ENCODE measurements at places on chromosomes 1 and 21. TPM values are rescaled to one million over a fixed set of nuclear protein-coding genes. Genes with fewer than 3 reads are reported as not detected.
A peak's percentile ranks its signal among the peaks of the same experiment; 100 is the strongest.

GRCh38 chr1:113830039-113830438 is 17.8 kb upstream of the RSBN1 start:
- no peak overlapping the region for H3K4me3 ChIP-seq
- H3K36me3 ChIP-seq = no peaks in the 10 kb centered on the region
- no peak for DNase-seq
- no peaks in the 10 kb centered on the region for H3K27me3 ChIP-seq
- no peaks in the 10 kb centered on the region for H3K4me1 ChIP-seq

ENAH gene
- total RNA-seq = 62.9 TPM

ATAD3C gene
- total RNA-seq = 4.3 TPM

- no peak for DNase-seq
- no peaks in the 10 kb centered on the region for H3K4me1 ChIP-seq
- H3K36me3 ChIP-seq = no peaks in the 10 kb centered on the region
- no peak overlapping the region for H3K27ac ChIP-seq
- H3K27me3 ChIP-seq = no peaks in the 10 kb centered on the region
- H3K4me3 ChIP-seq = no peak overlapping the region
These were observed 65.9 kb upstream of the SIPA1L2 start for GRCh38 chr1:232695621-232696385.

- DNase-seq = no peak
- H3K4me1 ChIP-seq = no peaks in the 10 kb centered on the region
- no peak overlapping the region for H3K4me3 ChIP-seq
- no peaks in the 10 kb centered on the region for H3K27me3 ChIP-seq
- H3K36me3 ChIP-seq = no peaks in the 10 kb centered on the region
These were observed 22.7 kb upstream of the CA6 start for GRCh38 chr1:8922962-8923361.

CRNN gene
- 0.66 TPM for total RNA-seq

DNA sequence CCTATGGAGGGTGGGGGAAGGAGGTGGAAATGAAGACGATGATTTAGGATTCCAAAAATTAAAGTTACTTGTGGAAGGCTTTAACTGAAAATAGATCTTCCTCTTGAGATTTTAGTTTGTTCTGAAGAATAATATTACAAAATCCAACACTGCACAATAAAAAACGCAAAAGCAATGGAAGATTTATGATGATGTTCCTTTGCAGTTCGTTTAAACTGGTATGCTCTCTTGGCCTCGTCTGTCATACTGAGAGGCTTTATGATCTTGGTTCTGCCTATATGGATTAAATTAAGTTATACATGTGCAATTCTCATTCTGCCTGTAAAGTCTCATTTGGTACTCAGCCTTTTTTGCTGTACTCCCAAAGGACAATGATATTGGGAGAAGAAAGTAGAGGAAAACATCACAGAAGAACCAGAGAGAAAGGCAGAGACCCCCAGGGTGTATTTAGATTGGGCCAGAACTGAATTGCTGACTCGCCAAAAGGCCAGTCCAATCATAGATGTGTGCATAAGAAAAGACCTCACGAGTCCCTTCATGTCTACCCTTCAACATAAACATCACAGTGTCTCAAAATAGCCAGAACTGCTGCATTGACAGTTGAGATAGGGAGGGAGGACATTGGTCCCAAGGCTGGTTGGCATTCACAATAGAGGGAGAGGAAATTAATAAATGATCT is 188.6 kb downstream of the GREM2 start:
- H3K27ac ChIP-seq = no peak overlapping the region
- no peaks in the 10 kb centered on the region for H3K27me3 ChIP-seq
- no peak for DNase-seq
- no peak overlapping the region for H3K4me3 ChIP-seq
- H3K4me1 ChIP-seq = no peaks in the 10 kb centered on the region
- H3K36me3 ChIP-seq = no peaks in the 10 kb centered on the region

- no peak for DNase-seq
- H3K27ac ChIP-seq = peak overlapping the region; percentile 56
- no peaks in the 10 kb centered on the region for H3K36me3 ChIP-seq
- peak overlapping the region; percentile 70 for H3K4me3 ChIP-seq
- H3K27me3 ChIP-seq = no peaks in the 10 kb centered on the region
These were observed 457 bp downstream of the VAV3 start for GRCh38 chr1:107964336-107965109.

GRCh38 chr1:31479811-31480210 is 66.8 kb downstream of the SERINC2 start:
- no peaks in the 10 kb centered on the region for H3K36me3 ChIP-seq
- no peaks in the 10 kb centered on the region for H3K27me3 ChIP-seq
- H3K4me3 ChIP-seq = no peak overlapping the region
- H3K4me1 ChIP-seq = no peaks in the 10 kb centered on the region
- no peak overlapping the region for H3K27ac ChIP-seq
- no peak for DNase-seq

PTAFR gene
- total RNA-seq = 5.6 TPM

DNA sequence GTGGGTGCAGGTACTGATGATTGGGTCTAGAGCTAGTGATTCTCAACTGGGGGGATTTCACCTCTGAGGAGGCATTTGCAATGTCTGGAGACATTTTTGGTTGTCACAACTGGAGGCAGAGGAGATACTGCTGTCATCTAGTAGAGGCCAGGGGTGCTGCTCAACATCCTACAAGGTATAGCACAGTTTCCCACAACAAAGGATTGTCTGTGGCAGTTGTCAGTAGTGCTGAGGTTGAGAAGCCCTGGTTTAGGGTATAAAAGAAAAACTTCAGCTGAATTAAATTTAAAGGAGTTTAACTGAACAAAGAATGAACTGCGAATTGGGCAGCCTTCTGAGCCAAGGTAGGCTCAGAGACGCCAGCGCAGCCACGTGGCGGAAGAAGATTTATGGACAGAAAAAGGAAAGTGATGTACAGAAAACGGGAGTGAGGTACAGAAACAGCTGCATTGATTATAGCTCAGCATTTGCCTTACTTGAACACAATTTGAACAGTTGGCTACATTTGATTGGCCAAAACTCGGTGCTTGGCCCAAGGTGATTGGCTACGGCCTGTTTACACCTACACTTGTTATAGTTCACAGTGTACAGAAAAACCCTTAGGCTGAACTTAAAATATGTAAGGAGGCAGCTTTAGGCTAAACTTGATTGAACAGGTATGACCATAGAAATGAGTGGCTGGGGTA is 40.4 kb downstream of the MPZL1 start:
- no peaks in the 10 kb centered on the region for H3K27me3 ChIP-seq
- peak overlapping the region; percentile 79 for H3K27ac ChIP-seq
- peaks cover 7% of the 10 kb centered on the region for H3K4me1 ChIP-seq
- no peak for DNase-seq
- no peaks in the 10 kb centered on the region for H3K36me3 ChIP-seq

COL8A2 gene
- total RNA-seq = 20.6 TPM

CDC42BPA gene
- total RNA-seq = 46.7 TPM

GRCh38 chr1:40965531-40965930 is 14.0 kb upstream of the CTPS1 start:
- no peaks in the 10 kb centered on the region for H3K4me1 ChIP-seq
- H3K36me3 ChIP-seq = no peaks in the 10 kb centered on the region
- H3K27ac ChIP-seq = no peak overlapping the region
- no peaks in the 10 kb centered on the region for H3K27me3 ChIP-seq

GRCh38 chr1:231121533-231121932 is 40.3 kb upstream of the TRIM67 start:
- no peak overlapping the region for H3K4me3 ChIP-seq
- no peaks in the 10 kb centered on the region for H3K36me3 ChIP-seq
- DNase-seq = no peak

DNA sequence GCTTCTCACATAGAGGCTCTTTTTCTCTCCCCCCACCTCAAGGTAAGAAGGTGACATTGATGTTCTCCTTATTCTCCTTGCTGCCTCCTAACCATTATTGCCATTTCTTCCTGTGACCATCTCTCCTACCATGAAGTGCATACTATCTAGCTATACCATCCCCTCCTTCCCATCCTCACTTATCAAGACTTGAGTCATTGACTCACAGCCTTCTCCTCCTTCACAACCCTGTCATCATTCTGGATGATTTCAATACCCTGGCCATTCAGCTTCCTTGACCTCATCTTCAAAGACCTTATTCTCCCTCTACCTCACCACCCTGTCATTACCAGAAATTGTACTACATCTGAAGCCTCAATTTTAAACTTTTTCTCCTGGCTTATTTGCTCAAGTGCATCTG is 10.9 kb upstream of the HIPK1 start:
- H3K4me1 ChIP-seq = no peaks in the 10 kb centered on the region
- no peak overlapping the region for H3K27ac ChIP-seq
- no peak for DNase-seq
- no peak overlapping the region for H3K4me3 ChIP-seq
- no peaks in the 10 kb centered on the region for H3K36me3 ChIP-seq

FCGR1A gene
- 2.8 TPM for total RNA-seq

GRCh38 chr1:232248276-232248820 is 381.6 kb downstream of the SIPA1L2 start:
- H3K27me3 ChIP-seq = no peaks in the 10 kb centered on the region
- no peaks in the 10 kb centered on the region for H3K4me1 ChIP-seq
- no peaks in the 10 kb centered on the region for H3K36me3 ChIP-seq
- H3K4me3 ChIP-seq = no peak overlapping the region
- H3K27ac ChIP-seq = no peak overlapping the region

DNA sequence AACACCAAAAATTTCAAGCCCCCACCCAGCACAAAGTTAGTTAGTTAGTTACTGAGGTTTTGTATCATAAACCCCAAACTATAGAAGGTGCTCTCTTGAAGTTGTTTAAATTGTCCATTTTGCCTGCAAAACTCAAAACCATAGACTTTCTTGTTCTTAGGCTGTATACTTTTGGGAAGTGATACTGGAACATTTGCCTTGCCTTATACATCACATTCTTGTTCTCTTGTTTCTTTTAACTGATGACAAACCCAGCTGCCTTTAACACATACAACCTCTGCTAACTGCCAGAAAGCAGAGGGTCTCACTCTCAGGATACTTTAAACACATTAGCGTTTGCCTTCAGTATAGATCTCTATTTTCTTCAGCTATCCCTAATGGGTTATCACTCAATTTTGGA is 570.5 kb downstream of the MRPL39 start:
- no peaks in the 10 kb centered on the region for H3K27me3 ChIP-seq
- DNase-seq = no peak

DNA sequence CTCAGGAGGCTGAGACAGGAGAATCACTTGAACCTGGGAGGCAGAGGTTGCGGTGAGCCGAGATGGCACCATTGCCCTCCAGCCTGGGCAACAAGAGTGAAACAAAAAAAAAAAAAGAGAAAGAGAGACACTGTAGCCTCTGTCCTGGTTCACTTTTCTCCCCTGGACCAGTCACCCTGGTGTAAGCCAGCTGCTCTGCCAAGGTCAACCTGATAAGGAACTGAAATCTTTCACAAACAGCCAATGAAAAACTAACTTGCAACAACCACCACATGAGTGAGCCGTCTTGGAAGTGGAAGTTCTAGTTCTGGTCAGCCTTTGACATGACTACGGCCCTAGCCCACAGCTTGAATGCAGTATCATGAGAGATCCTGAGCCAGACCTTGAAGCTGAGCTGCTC is 36.8 kb upstream of the CXADR start:
- H3K27me3 ChIP-seq = no peaks in the 10 kb centered on the region
- no peak for DNase-seq
- no peaks in the 10 kb centered on the region for H3K36me3 ChIP-seq
- no peak overlapping the region for H3K4me3 ChIP-seq
- H3K27ac ChIP-seq = no peak overlapping the region

ARHGAP29 gene
- total RNA-seq = 49.1 TPM

ATP1A4 gene
- not detected for total RNA-seq

GALE gene
- 31.2 TPM for total RNA-seq

WDR64 gene
- not detected for total RNA-seq

CGN gene
- total RNA-seq = 28.1 TPM

GRCh38 chr1:183885142-183885735 is 80.3 kb downstream of the RGL1 start:
- no peak for DNase-seq
- no peak overlapping the region for H3K27ac ChIP-seq
- H3K4me1 ChIP-seq = peaks cover 17% of the 10 kb centered on the region

RNU1-3 gene
- under 0.01 TPM for total RNA-seq

- H3K27ac ChIP-seq = no peak overlapping the region
- no peak overlapping the region for H3K4me3 ChIP-seq
- no peak for DNase-seq
These were observed 36.4 kb upstream of the PRSS38 start for GRCh38 chr1:227779021-227779441.

GRCh38 chr1:228268881-228269265 is 61.0 kb downstream of the OBSCN start:
- no peak overlapping the region for H3K4me3 ChIP-seq
- H3K36me3 ChIP-seq = no peaks in the 10 kb centered on the region
- no peak for DNase-seq
- no peaks in the 10 kb centered on the region for H3K27me3 ChIP-seq

GRCh38 chr1:119286587-119287181 is 81.9 kb upstream of the HAO2 start:
- H3K4me3 ChIP-seq = no peak overlapping the region
- H3K27me3 ChIP-seq = no peaks in the 10 kb centered on the region
- DNase-seq = no peak
- no peaks in the 10 kb centered on the region for H3K4me1 ChIP-seq
- H3K27ac ChIP-seq = no peak overlapping the region

- H3K27me3 ChIP-seq = no peaks in the 10 kb centered on the region
- H3K27ac ChIP-seq = peak overlapping the region; percentile 74
- H3K4me1 ChIP-seq = no peaks in the 10 kb centered on the region
- no peak for DNase-seq
- no peaks in the 10 kb centered on the region for H3K36me3 ChIP-seq
- H3K4me3 ChIP-seq = peak overlapping the region; percentile 41
These were observed 159.1 kb downstream of the NFIA start for GRCh38 chr1:61241411-61241838.

HMGCL gene
- total RNA-seq = 42.4 TPM

YIPF1 gene
- total RNA-seq = 40.7 TPM

DNA sequence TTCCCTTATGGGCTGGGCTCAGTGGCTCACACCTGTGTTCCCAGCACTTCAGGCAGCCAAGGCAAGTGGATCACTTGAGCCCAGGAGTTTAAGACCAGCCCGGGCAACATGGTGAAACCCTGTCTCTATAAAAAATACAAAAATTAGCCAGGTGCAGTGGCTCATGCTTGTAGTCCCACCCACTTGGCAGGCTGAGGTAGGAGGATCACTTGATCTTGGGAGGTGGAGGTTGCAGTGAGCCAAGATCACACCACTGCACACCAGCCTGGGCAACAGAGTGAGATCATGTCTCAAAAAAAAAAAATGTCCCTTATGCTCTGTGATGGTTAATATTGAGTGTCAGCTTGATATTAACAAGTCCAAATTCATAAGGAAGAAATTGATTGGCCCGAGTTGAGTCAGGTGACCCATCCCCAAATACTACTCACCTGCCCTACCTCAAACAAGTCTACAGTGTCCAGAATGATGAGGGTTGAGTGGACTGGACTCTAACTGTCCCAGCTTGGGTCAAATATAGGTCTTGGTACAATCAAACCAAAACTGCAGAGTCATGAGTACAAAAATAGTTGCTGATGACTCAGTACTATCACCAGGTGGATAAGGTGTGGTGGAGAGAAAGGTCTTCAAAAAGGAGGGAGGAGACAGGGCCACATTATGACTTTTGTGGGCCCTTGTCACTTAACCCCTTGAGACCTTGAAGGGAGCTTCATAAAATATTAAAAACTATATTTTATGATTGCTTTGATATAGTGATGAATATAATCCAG is 161.0 kb downstream of the ZNF326 start:
- no peak for DNase-seq
- H3K4me1 ChIP-seq = no peaks in the 10 kb centered on the region
- H3K27ac ChIP-seq = no peak overlapping the region
- no peak overlapping the region for H3K4me3 ChIP-seq
- no peaks in the 10 kb centered on the region for H3K27me3 ChIP-seq

FCRLB gene
- 1.1 TPM for total RNA-seq
